Amygdala (tissue), 56 donors: ENCODE measurements at places on chromosomes 2 and 18.

- DNase-seq, result no peak
Measured at GRCh38 chr2:64391424-64391823, 62.5 kb upstream of the LGALSL start.

DNA sequence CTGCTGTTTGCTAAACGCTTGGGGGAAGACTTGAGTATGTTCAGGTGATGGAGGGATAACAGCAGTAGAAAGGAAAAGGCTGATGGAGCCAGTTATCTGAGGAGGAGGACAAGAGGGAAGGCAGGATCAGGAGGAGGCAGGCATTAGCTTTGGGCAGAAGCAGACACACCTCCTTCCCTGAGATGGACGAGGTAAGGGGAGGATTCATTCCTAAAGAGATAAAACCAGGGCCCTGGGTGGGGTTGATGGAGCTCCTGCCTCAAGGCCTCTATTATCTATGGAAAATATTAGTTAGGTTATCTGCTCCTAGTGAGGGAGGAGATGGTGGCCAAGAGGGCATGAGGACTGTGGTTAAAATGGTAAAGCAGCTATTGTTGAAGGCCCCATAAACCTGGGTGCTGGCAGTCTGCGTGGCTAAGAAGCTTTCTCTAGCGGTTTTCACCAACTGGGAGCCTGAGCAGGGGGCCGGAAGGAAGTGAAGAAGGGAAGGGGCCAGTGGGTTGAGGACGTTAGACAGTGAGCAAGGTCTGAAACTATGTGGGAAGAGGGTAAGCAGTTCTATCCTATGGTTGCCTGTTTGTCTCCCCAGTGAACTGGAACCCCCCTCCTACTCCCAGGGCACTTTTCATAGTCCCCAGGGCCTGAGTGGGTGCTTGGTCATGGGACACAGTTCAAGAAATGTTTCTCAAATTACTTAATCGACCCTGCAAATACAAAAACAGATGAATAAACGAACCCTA, 56.6 kb upstream of the HK2 start:
- no peak for DNase-seq

DNA sequence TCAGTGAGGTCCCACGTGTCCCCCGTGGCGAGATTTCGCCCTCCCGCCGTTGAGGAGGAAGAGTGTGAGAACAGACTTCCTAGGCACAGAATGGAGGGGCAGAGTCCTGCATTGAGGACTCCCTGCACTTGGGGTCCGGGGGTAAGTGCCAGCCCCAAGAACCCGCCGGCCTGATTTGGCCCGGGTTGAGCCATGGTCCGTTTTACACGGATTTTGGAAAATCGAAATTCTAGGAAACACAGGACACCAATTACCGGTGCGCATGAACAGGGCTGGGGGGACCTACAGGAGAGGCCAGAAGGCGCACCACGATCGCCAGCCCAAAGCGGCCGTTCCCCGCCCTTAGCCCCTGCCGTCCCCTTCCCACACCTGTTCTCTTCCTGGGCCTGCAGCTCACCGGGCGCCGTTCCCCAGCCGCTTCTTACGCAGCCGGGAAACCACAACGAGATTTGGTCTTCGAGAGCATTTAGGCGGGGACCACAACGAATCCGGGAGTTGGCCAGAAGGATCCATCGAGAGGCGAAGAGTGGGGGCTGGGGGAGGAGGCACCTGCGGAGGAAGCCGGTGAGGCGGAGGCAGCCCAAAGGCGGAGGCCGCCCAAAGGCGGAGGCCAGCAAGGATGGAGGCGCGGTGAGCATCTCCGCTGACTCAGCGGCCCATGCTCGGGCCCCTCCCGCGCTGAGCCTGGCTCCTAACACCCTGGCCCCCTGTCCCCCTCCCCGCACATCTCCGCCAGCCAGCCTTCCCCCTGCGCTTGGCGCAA, 464 bp upstream of the TLX2 start:
- no peak for DNase-seq

- DNase-seq, result no peak
Measured at GRCh38 chr18:56511996-56512395, 126.4 kb downstream of the TXNL1 start.

DNA sequence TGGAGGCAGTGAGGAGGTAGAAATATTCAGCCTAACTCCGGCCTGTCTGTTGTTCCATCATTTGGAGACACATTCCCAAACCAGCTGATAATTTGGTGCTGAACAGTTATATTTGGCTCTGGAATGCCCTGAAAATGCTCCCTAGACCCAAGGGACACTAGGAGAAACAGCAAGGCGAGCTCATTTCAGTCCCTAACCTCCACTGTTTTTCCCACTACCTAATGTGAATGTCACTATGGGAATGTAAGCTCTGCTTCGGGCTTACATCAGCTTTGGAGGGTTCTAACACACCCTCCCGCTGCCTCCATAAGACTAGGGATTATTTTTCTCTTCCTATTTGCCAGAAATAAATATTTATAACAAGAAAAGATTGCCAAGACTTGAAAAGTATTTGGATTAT, 103.5 kb downstream of the ANTXR1 start:
- no peak for DNase-seq

DNA sequence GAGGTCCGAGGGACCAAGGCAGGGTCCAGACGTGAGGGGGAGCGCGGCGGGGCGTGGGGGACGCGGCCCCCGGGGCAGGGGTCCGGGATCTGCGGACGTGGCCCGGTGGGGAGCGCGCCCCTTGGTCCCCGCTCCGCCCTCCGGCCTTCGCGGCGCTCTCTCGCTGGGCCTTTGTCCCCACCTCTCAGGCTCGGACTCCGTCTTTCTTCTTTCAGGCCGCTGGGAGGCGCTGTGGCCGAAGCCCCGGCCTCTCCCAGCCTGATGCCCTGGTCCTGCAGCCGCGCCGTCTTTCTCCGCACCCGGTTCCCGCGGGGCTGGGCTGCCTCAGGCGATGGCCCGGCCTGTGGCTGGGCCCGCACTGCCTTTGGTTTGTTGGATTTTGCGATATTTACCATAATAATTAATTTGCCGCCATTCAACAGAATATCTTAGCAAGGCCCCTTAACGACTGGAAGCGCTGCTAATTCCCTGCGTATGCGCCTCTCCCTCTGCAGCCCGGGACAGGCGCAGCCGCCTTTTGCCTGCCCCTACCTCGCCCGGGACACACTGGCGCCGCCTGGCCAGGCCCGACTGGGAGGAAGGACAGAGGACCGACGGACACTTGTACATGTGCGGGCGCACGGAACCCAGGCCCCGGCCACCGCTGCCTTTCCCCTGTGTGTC, 10.8 kb downstream of the SIX3 start:
- DNase-seq, result no peak

GRCh38 chr2:120204022-120204405, 19.2 kb downstream of the TMEM185B start:
- DNase-seq, result no peak

DNA sequence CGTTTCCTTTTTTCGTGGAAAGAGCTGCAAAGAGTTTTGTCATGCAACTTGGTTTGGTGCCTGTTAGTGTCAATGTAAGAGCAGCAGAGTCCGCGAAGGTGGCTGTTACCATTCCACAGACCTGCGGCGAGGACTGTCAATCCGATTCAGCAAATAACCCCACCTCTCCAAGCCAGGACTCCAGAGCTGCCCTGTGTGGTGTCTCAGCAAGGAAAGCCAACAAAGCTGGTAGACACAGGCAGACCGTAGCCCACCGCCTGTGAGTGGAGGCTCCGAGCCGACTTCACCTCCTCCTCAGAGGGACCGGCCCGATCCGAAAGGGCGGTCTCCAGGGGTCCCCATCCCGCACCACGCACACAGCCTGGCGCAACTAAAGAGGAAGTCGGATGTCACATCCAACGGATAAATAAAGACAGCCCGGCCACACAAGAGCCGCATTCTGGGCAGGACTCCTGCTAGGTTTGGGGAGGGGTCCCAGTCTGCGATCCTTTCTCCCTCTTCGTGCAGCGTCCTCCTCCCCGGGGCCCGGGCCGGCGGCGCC, 819 bp downstream of the ANKRD44 start:
- no peak for DNase-seq

DNA sequence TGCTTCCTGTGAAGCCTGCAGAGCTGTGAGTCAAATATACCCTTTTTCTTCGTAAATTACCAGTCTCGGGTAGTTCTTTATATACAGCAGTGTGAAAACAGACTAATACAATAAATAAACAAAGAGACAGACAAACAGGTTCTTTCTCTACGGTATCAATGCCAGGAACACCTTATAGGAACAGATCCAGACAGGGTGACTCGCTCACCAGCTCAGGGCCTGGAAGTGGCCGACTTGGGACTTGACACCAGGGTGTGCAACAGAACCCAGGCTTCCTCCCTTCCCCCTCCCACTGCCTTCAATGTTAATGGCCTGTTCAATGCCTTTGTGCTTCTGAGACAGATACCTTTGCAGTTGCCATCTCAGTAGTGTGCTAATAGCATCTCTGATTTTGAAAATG, 309.5 kb downstream of the ALK start:
- DNase-seq, result no peak

GRCh38 chr18:46291149-46291548, 187.0 kb downstream of the HAUS1 start:
- DNase-seq, result no peak

DNA sequence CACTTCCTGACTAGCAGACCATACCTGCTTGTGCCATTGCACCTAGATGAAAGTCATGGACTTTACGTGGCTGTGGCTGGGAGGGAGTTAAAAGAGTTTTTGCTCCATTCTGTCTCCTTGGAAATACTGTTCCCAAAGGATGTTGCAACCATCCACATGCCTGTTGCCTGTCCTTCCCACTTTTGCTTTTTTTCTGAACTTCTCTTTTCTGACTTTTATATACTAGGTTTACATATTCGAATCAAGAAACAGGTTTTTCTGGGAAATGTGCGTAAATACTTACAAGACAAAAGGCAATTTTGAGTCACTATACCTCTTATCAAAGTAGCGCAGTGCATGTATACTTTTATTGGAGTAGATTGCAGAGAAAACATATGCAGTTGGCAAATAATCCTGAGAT, 244.8 kb downstream of the PRKCE start:
- no peak for DNase-seq
